Coronary artery (tissue), 2 donors: ENCODE measurements at places on chromosomes 12 and 14.

GRCh38 chr14:101823066-101823465 is 61.6 kb downstream of the PPP2R5C start:
- no peak for DNase-seq

GRCh38 chr12:27564612-27565213 is 40.7 kb downstream of the PPFIBP1 start:
- DNase-seq: no peak

DNA sequence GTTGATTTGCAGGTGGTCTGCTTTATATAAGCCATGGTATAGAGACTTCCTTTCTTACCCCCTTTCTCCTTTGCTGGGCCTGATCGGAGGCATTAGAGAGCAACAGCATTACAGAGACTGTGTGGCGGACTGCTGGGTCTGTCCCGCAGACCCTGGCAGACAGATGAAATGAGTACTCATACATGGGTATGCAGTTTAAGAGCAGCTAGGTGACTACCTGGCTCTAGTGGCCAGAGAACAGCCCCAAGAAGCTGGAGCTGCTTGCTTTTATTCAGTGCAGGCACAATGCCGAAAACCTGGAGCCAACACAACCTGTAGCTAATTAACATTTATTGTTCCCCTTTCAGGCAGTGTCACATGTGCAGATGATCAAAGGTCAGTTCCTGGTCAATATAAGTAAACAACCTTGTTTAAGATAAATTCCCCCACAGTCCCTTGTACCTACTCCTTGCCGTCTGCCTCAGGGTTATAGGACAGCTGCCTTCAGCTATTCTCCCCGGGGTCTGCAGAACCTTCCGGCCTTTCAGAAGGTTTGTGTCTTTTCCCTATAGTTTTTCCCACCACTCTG is 160.0 kb downstream of the TRHDE start:
- no peak for DNase-seq

GRCh38 chr12:130965668-130966067 is 12.0 kb downstream of the ADGRD1 start:
- no peak for DNase-seq
